ENCODE measurements at places on chromosomes 12 and 14. TPM values are rescaled to one million over a fixed set of nuclear protein-coding genes. Genes with fewer than 3 reads are reported as not detected.

DNA sequence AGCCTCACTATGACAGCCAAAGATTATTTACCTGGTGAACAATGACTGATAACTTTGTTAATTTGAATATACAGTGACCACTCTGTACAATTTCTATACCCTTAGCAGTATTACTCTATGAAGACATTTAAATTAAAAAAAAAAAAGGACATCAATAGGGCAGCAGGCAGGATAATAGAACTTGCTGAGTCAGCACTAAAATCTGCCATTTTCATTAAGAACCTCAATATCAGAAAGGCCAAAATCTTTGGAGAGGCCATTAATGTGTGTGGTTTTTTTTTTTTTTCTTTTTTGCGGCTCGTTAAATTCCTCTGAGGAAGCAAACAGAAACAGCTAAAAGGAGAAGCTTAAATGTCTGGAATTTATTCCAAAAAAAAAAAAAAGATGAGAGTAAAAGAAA lies 73.7 kb downstream of the FOXN3 start:
- no peak for DNase-seq
- no peak overlapping the region for H3K4me3 ChIP-seq
- H3K4me1 ChIP-seq = peaks cover 20% of the 10 kb centered on the region
- peaks cover 23% of the 10 kb centered on the region for H3K36me3 ChIP-seq
- H3K27me3 ChIP-seq = no peaks in the 10 kb centered on the region
- H3K27ac ChIP-seq = no peak overlapping the region

- H3K27ac ChIP-seq = no peak overlapping the region
- H3K27me3 ChIP-seq = no peaks in the 10 kb centered on the region
- H3K4me3 ChIP-seq = no peak overlapping the region
- no peaks in the 10 kb centered on the region for H3K36me3 ChIP-seq
- no peak for DNase-seq
These were observed 26.8 kb downstream of the BCAT1 start for GRCh38 chr12:24922090-24922489.

Gene FGD6
- total RNA-seq = 7.3 TPM

Gene TPH2
- total RNA-seq = not detected
